ENCODE measurements at places on chromosomes 7 and 10. TPM values are rescaled to one million over a fixed set of nuclear protein-coding genes. Genes with fewer than 3 reads are reported as not detected.

Gene ANKRD22
- total RNA-seq, result not detected

Gene ZPBP
- total RNA-seq, result not detected

Gene RHBDD2
- total RNA-seq, result 14.2 TPM

Gene MTPN
- 166 TPM for total RNA-seq

Gene WAC
- 70.5 TPM for total RNA-seq

Gene MRC1
- total RNA-seq, result 2.1 TPM

Gene MUC12
- not detected for total RNA-seq

Gene KLF14
- total RNA-seq, result not detected

Gene PTPRZ1
- total RNA-seq, result under 0.01 TPM

Gene ACTR3C
- 5.4 TPM for total RNA-seq

Gene MUC3A
- total RNA-seq, result not detected

Gene NCF1
- not detected for total RNA-seq

Gene HDAC9
- total RNA-seq, result 26.3 TPM

Gene PDZD7
- total RNA-seq, result 0.16 TPM

Gene GPR146
- total RNA-seq, result 48.2 TPM

Gene ADIRF
- 28.5 TPM for total RNA-seq

Gene ZNF365
- total RNA-seq, result 0.25 TPM

Gene STEAP1B
- total RNA-seq, result 25.3 TPM

Gene AUTS2
- 1.6 TPM for total RNA-seq

Gene CHAT
- not detected for total RNA-seq

Gene TMEM176B
- not detected for total RNA-seq
